ENCODE measurements at places on chromosomes 1 and 21. TPM values are rescaled to one million over a fixed set of nuclear protein-coding genes. Genes with fewer than 3 reads are reported as not detected.

The TTC39A gene
- total RNA-seq: 8.3 TPM

The TNFRSF4 gene
- total RNA-seq: 0.62 TPM

The KRTAP26-1 gene
- not detected for total RNA-seq

DNA sequence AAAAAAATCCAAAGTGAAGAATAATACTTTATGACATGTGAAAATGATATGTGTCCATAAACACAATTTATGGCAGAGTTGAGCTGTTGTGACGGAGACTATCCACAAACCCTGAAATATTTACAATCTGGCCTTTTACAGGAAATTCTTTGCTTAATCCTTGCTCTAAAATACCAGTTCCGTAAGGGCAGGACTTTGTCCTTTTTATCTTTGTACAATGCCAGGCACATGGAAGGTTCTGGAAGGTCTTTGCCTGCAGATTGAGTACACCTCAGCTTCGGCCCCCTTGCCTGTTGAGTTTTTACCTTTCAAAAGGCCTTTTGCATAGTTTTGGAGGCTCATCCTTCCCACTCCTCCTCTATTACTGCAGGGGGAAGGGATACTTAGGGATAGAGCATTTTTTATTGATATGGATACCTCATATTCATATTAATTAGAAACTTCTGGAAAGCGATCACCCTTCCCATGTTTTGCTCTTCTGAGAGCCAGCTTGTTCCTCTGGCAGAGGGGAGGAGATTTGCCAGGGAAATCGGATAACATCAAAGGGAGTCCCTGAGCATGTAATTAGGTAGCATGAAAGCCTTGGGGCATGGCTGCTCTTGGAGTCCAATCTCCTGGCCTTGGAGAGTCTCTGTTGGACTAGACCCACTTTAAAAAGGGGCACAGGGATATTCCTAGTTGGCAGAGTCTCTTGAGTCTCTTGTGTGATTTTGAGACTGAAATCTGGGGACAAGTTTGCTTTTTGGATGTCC, 217.1 kb downstream of the KCNJ6 start:
- no peak for DNase-seq

GRCh38 chr1:56284928-56285327, 294.4 kb downstream of the PLPP3 start:
- no peak for DNase-seq

DNA sequence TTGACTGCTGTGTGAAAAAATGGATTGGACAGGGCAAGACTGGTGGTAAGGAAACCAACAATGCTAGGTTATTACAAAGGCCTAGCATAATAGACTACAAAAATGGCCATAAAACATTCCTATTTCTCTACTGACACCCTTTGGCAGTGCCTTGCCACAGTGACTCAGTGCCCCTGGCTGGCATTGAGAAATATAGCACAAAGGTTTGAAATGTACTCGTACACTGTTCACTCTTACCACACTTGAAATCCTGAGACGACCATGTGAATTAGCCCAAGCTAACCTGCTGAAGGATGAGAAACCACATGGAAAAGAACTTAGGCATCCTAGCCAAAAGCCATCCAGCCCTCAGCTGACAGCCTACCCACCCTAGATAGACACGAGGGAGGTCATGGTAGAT, 149.8 kb upstream of the PALMD start:
- no peak for DNase-seq

GRCh38 chr1:202133001-202133400, 10.3 kb downstream of the GPR37L1 start:
- DNase-seq: no peak

DNA sequence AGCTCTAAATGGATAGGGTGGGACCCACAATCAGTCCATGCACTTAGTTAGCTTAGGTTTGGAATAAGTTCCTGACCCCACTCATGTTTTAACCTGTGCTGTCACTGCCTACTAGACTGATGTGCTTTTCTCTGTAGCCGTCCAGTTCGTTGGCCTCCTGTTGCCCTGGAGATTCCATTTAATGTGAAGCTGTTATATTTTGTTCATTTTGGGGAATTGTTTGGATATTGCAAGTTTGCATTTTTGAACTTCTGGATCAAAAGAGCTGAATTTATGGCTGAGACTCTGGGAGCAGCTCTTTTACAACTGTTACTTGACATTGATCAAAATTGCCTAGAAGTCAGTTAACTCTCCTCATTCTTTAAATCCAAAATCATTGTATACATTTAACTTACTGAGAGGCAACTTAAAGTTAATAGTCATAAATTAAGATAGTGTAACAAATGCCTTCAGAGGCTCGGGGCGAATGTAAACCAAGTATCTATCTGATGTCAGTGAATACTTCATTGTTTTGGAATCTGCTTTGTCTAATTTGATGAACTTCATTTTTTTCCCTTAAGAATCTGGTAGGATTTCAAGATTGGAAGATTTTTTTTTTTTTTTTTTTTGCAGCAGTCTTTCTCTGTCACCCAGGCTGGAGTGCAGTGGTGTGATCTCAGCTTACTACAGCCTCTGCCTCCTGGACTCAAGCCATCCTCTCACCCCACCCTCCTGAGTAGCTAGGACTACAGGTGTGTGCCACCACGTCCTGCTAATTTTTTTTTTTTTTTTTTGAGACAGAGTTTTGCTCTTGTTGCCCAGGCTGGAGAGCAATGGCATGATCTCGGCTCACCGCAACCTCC, 38.1 kb downstream of the MIGA1 start:
- no peak for DNase-seq

DNA sequence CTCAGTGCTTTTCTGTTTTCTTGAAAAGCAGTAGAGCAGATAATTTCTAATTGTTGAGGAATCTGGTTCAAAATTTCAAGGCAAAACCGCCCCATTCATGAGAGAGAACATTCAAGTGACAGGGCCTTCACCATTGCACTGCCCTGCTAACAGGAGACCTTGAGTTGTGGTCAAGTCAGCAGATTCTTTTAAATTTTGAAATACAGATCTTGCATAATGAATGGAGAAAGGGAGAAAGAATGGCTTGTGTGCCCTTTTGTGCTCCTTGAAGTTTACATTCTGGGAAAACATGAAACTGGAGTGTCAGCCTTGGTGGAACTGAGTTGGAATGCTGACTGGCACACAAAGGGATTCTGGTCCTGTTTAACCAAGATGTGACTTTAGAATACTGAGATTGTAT, 164.5 kb upstream of the UBE2U start:
- no peak for DNase-seq

DNA sequence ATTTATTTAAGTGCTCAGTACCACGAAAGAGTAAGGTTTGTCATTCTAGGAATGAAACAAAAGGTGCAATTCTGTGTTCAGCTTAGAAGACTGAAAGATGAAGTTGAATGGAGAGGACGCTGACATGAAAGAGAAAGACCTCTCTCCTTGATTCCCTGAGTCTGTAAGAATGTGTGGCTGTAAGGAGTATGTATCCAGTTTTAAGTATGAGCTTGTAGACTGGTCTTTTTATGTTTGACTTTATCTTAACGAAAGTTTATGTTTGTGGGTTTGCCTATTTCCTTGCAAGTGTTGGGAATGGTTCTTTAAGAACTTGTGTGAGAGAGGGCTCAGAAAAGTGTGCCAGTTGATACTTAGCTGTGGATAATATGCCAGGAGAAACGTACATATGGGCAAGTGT, 1.4 kb downstream of the CHD1L start:
- no peak for DNase-seq
